Choroid plexus epithelial cell (primary cell): ENCODE measurements at places on chromosomes 16 and 17.
A peak's percentile ranks its signal among the peaks of the same experiment; 100 is the strongest.

DNA sequence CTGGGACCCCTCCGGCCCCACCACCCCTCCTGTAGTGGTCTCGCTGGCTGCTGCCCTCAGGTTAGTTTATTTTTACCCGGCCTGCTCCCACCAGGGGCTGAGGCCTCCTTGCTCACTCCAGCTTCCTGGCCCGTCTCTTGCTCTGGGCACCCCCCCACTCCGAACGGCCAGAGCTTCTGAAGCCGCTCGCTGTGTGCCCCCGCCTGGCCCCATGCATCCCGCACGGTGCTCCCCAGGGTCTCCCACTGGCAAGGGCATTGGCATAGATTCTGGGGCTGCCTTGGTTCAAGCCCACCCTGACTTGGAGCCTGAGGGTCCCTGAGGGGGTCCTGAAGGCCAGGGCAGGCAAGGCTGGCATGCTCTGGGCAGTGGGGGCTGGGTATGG is 186.4 kb downstream of the SEC14L1 start:
- DNase-seq = no peak

GRCh38 chr17:13503526-13503925 is 98.2 kb downstream of the HS3ST3A1 start:
- DNase-seq = no peak

- no peak for DNase-seq
Measured at GRCh38 chr16:27404163-27404823, 2.3 kb downstream of the IL21R start.

- peak; percentile 34 for DNase-seq
Measured at GRCh38 chr16:50259334-50260205, 6.8 kb upstream of the ADCY7 start.

GRCh38 chr16:85475233-85475632 is 137.9 kb upstream of the GSE1 start:
- no peak for DNase-seq

- DNase-seq = no peak
Measured at GRCh38 chr17:77281122-77281903, 140.5 kb downstream of the SEC14L1 start.

DNA sequence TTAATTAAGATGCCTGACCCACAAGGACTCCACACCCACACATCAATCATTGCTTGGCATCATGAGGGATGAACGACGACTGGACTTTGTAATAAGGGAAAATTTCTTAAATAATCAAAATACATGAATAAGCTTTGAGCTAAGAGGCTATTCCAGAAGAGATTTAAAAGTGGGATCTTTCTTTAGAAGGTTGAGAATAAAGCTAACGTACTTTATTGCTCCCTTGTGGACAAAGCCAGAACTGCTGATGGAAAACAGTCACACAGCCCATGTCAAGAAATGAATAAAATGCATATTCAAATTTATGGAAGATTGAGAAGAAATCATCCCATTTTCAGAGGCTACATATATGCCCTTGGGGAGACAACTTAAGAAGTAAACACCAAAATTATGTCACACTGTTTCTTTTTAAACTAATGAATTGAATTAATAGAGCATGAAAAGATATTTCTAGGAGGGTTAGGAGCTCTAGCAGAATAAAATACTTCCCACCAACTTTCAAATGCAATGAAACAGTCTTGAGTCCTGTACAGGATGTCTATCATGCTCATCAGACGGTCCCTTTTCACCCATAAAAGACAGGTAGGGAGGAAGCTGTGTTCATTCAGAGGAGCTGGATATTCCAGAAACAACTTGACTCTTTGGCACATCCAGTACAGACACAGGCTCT is 60.2 kb upstream of the PHOSPHO1 start:
- DNase-seq = peak; percentile 70

DNA sequence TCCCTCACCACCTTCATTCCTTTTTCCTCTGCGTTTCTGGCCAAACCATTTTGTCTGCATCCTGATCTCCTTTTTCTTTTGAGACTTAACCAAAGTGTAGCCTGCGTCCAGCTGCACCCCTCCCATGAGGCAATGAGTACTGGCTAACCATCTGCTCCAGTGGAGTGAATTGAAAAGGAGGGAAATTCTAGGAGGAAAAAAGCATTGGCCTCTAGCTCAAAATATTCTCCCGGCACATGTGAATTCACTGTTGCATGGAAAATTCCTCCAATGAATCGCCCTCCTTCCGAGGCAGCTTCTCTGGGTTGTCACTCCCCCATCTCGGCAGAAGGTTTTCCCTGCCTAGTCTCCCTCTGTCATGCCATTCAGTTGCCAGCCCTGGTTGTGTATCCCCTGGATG is 5.6 kb downstream of the RAP1GAP2 start:
- DNase-seq = no peak

- no peak for DNase-seq
Measured at GRCh38 chr17:82765371-82765770, 13.5 kb downstream of the TBCD start.
